ENCODE measurements at places on chromosomes 2 and 18.

DNA sequence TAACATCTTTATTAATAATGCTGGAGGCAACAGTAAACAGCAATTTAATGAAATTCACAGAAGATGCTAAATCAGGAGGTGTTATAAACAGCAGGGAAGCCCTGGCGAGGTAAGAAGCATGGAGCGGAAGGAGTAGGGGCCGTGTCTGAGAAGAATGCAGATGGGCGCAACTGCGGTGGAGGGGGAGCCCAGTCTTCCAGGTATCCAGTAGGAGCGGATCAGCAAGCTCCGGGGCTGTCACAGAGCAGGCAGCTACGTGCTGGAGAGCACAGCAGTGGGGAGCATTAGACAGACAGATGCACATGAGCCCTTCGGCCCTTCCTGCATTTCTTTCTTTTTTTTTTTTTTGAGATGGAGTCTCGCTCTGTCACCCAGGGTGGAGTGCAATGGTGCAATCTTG is 82.3 kb downstream of the SH3RF3 start:
- no peak for DNase-seq

- DNase-seq, result no peak
These were observed 38.5 kb upstream of the GPR17 start for GRCh38 chr2:127607399-127607908.

DNA sequence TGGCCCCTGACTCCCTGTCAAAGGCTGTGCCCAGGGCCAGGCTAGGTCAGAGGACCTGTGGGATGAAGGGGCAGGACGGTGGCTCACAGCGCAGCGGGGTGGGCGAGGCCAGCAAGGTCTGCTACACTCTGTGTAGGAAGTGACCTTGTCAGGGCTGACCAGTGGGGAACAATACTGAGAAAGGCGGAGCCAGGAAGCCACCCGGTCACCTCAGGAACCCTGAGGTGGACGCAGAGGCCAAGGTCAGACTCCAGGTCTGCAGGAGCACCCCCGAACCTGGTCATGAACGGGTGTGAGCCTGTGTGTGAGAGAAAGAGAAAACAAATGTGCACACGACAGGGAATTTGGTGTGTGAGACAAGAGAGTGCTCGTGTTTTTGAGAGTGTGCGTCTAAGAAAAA is 72.3 kb downstream of the SMAD7 start:
- DNase-seq, result no peak

DNA sequence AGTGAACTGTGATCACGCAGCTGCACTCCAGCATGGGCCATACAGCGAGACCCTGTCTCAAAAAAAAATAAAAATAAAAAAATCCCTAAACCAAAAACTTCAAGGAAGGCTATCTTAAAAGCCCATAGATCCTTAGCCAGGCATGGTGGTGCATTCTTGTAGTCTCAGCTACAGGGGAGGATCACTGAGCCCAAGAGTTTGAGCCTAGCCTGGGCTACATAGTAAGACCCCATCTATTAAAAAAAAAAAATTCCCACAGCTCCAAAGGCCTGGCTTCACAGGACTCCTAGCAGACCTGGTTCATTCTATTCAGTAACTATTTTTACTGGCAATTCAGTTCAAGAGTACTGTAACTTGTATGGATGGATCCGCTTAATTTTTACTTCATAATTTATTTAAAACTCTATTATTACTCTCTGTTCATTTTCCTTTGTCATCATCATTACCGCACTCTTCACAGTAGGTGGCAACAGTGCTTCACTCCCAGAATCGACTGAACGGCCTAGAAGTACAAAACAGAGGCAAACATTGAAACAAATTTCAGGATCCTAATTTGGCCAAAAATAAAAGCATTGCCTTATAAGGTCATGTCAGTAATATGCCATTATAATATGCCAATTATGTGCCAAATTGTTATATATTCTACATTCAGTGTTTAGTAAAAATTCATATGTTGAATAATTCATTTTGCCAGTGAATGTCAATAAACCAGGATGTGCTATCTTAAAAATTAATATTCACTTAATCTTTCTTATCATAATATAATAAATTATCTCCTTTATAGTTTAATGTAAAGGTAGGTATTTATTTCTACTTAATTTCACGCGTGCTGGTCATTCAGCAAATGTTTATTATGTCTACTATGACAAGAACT is 14.3 kb upstream of the STAM2 start:
- peak; percentile 67 for DNase-seq

GRCh38 chr2:218860950-218861381 is 1.4 kb downstream of the WNT6 start:
- DNase-seq, result no peak

GRCh38 chr2:119921825-119922224 is 91.1 kb upstream of the EPB41L5 start:
- no peak for DNase-seq

DNA sequence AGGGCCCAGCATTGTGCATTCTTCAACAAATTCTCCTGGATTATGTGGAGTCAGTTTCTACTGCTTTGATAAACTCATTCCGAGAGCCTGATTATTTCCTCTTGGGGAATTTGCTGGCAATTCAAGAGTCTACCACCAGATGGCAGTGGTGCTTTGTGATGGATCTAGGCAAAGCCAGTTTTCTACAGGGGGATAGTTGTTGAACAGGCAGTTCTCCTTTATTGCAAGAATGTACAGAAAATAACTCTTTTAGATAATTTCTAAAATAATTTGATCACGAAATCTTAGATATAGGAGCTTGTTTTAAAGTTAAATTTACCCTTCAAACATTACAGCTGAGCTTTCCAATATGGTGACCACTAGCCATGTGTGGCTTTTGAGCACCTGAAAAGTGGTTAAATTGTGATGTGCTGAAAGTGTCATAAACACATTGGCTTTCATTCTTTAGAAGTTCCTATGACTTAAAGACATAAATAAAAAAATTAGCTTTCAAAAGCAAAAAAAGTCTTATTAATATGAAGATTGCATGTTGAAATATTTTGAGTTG is 66.7 kb upstream of the HAAO start:
- peak; percentile 64 for DNase-seq

- DNase-seq, result no peak
These were observed 194.5 kb upstream of the SPOPL start for GRCh38 chr2:138307099-138307498.

- DNase-seq, result no peak
These were observed 145.7 kb downstream of the CERS6 start for GRCh38 chr2:168601741-168602140.

GRCh38 chr2:123771928-123772632 is 253.0 kb upstream of the CNTNAP5 start:
- no peak for DNase-seq

GRCh38 chr2:151810489-151810888 is 17.7 kb downstream of the ARL5A start:
- DNase-seq, result no peak

DNA sequence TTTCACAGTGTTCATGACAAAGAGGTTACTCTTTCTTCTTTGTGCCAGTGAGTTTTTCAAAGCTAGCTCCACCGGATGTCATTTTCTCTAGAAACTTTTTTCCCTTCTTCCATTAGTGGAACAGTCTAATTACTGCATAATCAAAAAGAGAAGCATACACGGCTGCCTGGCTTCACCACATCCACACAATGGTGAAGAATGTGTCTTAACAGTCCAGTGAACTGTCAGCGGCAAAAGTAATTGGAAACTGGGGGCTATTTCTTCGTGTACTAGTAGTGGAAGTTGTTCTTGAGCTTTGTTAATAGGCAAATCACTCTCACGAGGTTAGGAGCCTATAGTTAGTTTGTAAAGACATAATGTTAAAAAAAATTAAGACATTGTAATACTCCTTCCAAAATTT is 32.9 kb upstream of the PIK3C3 start:
- no peak for DNase-seq

- no peak for DNase-seq
These were observed 116.0 kb upstream of the ACVR1C start for GRCh38 chr2:157744571-157745076.

DNA sequence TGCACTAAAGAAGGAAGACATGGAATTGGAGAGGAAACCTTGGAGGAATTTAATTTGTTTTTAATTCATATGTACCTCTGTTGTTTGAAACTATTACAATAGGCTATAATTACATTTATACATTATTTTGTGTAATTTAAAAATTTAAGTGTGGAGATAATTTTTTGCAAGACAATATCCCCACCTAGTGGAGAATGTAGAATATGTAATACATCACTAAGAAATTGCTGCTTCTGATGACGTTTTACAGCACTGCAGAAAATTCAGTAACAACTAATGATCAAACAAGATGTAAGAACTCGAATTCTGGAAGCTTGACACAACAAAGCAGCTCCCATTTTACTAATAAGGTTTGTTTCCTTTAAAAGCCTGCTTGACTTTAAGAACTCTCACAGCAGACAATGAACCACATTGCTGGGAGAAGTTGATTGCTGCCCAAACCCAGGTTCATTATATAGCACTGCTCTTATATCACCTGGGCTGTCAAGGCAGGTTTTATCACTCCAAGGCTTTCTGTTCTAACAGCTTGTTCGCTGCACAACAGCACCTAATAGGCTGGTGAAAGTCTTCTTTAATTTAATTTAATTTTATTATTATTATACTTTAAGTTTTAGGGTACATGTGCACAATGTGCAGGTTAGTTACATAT is 53.4 kb downstream of the THADA start:
- peak; percentile 58 for DNase-seq

- DNase-seq, result no peak
These were observed 211.5 kb downstream of the GALR1 start for GRCh38 chr18:77461062-77461688.

GRCh38 chr2:240293557-240294461 is 141.7 kb upstream of the GPC1 start:
- DNase-seq, result no peak

DNA sequence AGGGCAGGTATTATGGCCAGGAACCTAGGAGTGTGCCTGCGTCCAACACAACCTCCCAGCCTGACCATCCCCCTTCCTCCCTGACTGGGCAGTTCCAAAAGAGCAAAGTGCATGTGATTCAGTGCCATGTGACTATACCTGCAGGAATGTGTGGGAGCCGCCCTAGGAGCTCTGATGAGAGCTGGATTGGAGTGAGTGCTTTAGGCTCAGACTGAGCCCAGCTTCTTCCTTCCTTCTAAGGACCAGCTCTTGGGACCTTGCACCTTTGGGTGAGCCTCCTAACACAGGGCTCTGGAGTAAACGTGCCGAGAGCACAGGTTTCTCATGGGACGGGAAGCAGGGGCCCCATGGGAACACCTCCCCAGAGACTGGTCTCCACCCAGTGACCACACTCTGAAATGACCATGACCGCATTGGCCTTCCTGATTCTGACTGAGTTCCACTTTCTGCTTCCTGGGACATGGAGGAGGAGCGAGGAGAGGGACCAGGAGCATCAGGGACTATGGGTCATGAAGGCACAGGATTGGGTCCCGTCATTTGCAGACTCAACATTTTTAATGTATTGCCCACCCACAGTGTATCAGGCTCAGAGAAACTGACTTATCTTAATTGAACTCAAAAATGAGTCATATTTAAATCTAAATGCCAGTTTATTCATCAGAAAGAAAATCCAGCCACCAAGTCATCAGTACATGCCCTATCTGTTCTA is 87.8 kb upstream of the BCL2L11 start:
- no peak for DNase-seq

DNA sequence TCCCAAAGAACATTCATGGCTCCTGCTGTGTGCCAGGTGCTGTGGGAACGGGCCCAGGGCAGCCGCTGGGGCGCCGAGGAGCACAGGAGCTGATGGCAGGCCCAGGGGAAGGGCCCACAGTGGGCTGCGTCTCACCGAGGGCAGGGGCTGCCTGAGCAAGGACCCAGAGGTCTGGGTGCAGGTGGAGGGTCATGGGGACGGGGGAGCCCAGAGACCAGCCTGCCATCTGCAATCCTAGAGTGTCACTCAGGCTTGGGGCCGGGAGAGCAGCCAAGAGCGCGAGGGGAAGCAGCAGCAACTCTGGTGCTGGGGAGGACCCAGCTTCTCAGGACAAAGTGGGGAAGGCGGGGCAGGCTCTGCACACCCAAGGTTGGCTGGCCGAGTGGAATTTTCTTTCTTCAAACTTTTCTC is 207.4 kb downstream of the HDAC4 start:
- DNase-seq, result no peak

GRCh38 chr18:32661486-32662299 is 111.1 kb downstream of the KLHL14 start:
- no peak for DNase-seq

GRCh38 chr2:81895620-81896250 is 1591.2 kb upstream of the LRRTM1 start:
- DNase-seq, result no peak

GRCh38 chr2:88540346-88540745 is 86.9 kb downstream of the EIF2AK3 start:
- peak; percentile 66 for DNase-seq

GRCh38 chr2:63378589-63378988 is 209.7 kb downstream of the WDPCP start:
- DNase-seq, result no peak

DNA sequence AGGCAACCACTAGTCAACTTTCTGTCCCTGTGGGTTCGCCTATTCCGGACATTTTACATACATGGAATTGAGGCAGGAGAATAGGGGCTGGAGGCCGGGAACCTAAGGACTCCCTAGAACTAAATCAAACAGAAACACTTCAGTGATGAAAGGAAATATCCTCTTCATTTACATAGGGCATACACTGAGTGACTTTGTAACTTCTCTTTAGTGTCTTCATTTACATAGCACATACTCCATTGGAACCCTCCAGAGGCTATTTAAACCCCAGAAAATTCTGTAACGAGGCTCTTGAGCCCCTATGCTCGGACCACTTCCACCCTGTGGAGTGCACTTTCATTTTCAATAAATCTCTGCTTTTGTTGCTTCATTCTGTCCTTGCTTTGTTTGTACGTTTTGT is 56.5 kb downstream of the CCDC195 start:
- DNase-seq, result no peak

DNA sequence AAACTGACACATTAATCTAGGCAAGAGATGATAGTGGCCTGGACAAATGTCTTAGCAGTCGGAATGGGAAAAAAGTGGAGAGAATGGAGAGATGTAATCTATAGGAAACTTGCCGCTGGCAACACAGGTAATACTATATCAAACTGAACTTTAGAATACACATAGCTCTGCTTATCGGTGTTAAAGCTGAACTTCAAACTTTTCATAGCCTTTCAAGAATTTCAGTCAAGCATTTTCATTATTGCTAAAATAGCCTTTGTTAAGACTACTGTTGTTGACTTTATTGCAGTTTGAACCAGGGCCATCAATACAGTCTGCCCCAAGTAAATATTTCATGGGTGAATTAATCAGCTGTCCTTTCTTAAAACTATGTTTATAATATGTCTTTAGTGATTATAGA is 12.9 kb upstream of the CHST9 start:
- DNase-seq, result no peak

DNA sequence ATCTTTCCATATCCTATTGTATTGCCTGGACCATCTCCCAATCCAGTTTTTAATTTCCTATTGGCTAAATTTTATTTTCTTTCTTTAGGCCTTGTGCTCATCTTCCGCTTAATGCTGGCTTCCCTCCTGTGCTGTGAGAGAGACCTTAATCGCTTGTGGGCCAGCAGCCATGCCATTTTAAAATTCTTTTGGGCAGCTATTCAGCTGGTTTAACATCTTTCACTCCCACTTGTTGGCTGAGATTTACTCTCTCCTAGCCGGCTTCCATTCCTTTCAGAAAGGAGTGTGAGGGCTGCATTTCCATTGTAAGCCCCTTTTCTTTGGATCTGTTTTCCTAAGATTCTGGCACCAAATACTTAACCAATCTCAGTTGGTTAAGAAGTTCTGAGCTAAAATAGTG is 140.9 kb upstream of the RASGRP3 start:
- DNase-seq, result no peak

GRCh38 chr2:127175041-127175721 is 44.9 kb downstream of the CYP27C1 start:
- DNase-seq, result peak; percentile 36

GRCh38 chr2:45123521-45124191 is 114.4 kb upstream of the SIX2 start:
- DNase-seq, result no peak

Data from HFFc6 (cell line).